Stimulated activated CD4-positive, alpha-beta T cell treated with anti-CD3 and anti-CD28 coated beads, TNF-alpha, amount 100 ng/mL, for 48 hours (primary cell): ENCODE measurements at places on chromosomes 4 and X.

DNA sequence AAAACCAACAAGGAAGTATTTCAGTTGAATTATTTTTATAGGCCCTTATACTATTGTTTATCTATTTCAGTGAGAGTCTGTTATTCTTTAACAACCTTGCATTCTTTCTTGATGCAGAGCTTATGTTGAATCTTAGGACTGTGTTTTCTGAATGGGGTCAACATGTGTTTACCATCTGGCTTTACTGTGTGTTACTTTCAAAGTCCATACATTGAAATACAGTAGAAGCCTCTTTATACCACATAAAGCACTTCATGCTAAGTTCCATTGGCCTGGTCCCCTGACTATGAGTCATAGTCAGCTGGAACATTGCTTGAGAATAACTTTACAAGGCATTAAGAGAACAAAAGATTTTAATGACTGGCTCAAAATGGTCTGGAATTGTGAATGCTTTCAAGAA lies 152.6 kb downstream of the GASK1B start:
- DNase-seq: no peak

- no peak for DNase-seq
Observed at GRCh38 chr4:1523506-1523905, 117.3 kb upstream of the NKX1-1 start.

- no peak for DNase-seq
Observed at GRCh38 chrX:12953420-12953819, 21.5 kb upstream of the TMSB4X start.

DNA sequence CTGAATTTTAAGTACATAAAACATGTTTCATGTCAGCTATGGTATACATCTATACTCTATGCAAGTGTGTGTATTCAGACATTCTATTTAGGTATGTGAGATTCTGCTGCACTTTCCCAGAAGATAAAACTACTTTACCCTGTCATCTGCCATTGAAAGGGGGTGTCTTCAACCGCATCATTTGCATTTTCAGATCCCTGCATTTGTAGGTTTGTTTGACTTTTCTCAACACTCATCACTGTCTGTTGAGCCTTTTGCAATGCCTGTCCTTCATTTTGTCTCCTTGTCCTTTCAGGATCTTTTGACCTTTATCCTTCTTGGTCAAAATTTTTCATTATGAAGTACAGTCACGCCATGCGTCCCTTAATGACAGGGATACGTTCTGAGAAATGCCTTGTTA lies 103.5 kb downstream of the TMA16 start:
- DNase-seq: no peak

DNA sequence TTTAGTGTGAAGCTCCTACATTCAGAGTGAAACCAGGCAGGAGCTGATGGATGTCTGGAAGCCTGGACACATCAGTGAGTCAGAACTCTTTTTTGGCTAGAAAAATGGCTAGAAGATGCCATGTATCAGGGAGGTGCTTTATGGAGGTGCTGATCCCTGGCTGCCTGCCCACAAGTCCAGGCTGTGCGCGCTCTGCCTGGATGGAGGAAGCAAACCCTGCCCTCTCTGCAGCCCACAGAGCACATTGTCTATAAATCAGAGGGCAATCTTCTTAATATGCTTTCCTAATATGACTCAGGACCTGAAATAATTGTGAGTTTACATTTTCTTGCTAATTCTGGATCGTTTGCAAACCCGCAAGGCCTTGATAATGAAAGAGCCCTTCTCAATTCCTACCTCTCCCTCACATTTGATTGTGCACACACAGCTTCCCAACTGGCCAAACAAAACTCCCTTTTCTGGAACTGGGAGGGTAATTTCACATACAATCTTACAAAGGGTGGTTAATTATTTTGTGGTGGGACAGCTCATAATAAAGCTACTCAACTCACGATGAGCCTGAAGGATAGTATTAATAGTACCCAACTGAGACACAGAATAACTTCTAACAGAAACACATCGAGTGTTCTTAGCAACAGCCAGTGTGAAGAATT lies 11.7 kb downstream of the MFAP3L start:
- DNase-seq: no peak

GRCh38 chrX:153582896-153583295 lies 16.0 kb downstream of the CCNQ start:
- DNase-seq: no peak

DNA sequence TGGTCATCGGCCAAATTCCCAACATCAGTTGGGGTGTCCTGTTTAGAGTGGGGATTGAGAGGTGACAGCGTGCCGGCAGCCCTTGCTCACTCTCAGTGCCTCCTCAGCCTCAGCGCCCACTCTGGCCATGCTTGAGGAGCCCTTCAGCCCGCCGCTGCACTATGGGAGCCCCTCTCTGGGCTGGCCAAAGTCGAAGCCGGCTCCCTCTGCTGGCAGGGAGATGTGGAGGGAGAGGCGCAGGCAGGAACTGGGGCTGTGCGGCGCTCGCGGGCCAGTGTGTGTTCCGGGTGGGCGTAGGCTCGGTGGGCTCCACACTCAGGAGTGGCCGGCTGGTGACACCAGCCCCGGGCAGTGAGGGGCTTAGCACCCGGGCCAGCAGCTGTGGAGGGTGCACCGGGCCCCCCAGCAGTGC lies 7.1 kb upstream of the CENPU start:
- no peak for DNase-seq

DNA sequence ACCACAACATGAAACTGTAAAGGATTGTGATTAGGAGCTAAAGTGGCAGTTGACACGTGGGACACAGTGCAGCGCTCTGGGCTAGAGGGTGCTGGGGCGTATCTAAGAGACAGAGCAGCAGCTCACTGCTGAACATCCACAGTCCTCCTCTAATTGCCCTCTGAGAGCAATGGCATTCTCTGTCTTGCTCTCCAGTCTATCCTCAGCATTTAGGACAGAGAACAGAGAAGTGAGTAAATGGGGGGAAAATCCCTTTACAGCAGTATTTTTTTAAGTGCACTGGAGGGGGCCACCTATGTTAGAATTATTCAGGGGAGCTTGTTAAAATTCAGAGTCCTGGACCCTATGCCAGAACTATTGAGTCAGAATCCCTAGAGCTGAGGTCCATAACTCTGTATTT lies 4.2 kb upstream of the TMEM154 start:
- DNase-seq: no peak

GRCh38 chr4:153773236-153773690 lies 13.4 kb upstream of the RNF175 start:
- DNase-seq: no peak

DNA sequence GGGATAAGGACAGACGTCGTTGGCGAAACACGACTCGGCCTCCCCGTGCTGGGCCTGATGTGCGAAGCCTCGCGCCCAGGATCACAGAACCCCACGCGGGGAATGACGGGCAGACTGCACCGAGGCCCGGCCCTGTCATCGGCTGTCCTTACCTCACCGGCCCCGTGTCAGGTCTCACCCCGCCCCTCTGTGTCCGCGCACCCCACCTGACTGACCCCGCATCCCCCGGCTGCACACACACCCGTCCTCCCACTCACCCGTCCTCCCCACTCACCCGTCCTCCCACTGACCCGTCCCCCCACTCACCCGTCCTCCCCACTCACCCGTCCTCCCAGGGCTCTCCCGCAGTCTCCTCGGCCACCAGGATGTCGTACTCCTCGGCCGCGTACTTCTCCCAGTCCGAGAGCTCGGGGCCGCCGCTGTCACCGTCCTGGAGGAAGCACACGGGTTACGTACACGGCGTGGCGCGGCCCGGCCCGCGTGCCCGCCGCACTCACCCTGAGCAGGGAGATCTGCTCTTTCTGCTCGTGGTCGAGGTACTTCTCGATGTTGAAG lies 19.8 kb upstream of the GTPBP6 start:
- no peak for DNase-seq

DNA sequence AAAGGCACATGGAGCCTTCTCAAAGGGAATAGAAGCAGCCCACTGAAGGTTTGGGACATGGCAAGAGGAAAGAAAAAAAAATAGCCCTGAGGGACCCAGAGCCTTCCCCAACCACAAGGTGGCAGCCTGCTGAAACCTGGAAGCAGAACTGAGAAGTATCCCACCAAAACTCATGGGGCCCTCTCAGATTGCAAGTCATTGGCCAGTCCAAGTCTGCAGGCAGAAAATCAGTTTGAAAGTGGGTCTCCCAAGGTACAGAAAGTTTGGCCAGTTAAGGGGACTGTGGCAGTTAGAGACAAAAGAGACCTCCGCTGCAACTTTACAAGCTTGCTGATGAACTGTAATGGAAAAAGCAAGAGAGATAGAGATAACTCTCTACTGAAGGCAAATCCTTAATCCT lies 155.8 kb downstream of the ANTXR2 start:
- DNase-seq: peak; percentile 28

- DNase-seq: no peak
Observed at GRCh38 chr4:26311633-26312032, 9.2 kb upstream of the RBPJ start.

- DNase-seq: no peak
Observed at GRCh38 chrX:13260598-13260997, 59.3 kb downstream of the ATXN3L start.

- no peak for DNase-seq
Observed at GRCh38 chr4:104421566-104421965, 73.1 kb downstream of the CXXC4 start.

DNA sequence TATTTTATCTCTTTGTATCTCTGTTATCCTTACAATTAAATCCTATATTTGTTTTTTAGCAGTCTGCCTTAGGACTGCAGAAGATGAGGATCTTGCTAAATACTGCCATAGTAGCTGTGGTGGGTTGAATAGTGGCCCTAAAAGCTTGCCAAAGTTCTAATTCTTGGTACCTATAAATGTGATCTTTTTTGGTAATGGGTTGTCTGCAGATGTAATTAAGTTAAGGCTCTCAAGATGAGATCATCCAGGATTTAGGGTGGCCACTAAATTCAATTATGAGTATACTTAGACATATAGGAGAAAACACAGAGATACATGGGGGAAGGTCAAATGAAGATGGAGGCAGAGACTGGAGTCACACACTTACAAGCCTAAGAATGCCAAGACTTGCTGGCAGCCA lies 1753.7 kb downstream of the RPA4 start:
- no peak for DNase-seq

DNA sequence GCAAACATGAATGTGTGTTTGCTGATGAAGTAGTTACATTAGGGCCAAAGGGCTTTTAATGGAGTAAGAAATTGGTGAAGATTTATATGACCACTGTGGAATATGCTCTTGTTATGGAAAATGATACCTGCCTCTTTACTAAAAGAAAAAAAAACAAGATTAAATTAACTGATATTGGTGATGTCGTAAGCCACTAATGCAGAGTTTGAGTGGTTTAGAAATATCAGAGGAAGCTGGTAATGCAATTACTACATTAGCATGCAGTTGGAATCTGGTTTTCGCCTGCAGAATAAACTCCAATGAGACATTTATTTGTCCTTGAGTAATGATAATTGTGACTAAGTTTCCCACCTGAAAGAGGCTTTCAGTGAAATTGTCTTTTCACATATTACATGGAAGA lies 597.9 kb downstream of the GALNTL6 start:
- no peak for DNase-seq

DNA sequence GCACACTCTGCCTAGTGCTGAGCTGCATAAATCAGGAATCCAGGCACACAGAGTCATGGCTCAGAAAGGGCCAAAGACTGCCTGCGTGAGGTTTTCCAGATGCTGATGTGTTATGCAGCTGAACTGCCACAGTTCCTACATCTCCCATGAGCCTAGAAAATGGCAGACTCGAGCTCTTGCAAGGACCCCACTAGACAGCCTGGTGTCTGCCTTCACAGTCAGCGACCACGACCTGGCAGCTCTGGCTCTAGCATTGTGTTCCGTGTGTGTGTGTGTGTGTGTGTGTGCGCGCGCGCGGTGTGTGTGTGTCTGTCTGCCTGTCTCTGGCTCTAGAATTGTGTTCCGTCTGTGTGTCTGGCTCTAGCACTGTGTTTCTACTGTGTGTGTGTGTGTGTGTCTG lies 203.6 kb upstream of the AGTR2 start:
- DNase-seq: no peak

DNA sequence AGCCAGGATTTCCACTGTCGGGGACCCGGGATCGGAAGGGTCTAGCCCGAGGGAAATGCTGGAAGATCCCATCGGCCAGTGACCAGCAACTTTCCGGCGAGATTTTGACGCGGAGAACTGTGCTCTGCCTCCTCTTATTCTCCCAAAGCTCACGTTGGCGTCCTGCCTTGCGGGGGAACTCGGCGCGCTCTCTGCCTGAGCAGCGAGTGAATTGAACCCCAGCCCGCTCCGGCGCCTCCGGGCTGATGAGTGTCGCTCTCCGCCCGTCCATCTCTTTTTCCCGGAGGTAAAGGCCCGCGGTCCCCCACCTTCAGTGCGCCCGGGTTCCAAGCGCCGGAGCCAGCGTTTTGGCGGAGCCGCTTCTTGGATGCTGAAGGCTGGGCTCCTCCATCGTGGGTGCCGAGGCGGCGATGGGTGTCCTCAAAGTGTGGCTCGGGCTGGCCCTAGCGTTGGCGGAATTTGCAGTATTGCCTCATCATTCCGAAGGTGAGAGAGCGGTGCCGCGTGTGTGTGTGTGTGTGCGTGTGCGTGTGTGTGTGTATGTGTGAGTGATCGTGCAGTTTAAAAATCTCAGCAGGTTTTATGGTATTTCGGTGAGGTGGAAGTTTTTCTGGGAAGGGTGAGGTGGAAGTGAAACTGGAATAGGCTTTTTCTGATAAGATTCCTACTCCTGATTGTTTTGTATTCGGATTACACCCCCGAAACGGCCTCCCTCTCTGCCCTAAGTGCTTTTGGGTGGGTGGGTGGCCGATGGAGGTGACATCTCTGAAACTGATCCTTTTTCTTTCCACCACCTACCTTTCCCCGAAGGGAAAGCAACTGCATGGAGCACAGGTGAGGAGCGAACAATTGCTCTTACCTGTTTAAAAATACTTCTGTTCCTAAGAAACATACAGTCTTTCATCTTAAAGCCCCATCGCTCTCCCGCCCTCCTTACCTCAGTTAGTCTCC lies 752 bp downstream of the FRAS1 start:
- no peak for DNase-seq

DNA sequence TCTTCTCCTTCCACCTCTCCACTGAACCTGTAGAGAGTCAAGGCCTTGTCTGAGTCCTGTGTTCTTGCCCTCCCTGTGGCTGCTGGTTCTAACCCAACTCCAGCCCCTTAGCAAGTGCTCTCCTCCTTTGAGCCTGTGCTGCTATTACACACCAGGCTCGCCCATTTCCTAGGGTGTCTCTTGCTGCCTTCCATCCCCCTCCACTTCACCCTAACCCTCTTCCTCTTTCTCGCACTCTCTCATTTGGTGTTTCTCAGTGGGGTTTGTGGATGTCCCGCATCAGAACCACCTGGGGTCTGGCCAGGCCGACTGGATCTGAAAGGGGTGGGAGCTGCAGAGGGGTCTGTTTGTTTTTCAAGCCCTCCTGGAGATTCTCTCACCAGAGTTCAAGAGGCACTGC lies 156.7 kb downstream of the SPRY1 start:
- no peak for DNase-seq

- peak; percentile 37 for DNase-seq
Observed at GRCh38 chr4:164977243-164978164, at the start of gene TRIM61. TSS of gene TRIM61 (minus strand) at chr4:164977657. CDS start at chr4:164970002, 7,655 bp downstream.

DNA sequence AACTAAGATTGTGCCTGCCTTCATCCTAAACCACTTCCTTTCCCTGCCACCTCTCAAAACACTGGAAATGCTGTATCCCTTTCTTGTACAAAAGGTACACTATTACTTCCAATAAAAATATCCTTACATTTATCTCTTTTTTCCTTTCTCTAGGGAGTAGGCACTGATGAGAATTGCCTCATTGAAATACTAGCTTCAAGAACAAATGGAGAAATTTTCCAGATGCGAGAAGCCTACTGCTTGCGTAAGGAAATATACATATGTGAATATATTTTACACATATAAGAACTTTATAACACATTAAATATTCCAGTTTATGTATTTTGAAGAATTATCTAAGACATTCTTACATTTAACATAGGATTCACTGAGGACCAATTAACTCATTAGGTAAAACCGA lies 71.7 kb downstream of the ANXA10 start:
- no peak for DNase-seq

GRCh38 chr4:110678517-110679227 lies 55.8 kb upstream of the PITX2 start:
- DNase-seq: no peak
